Right renal cortex interstitium (tissue), 3 donors: ENCODE measurements at places on chromosomes 7 and 10.

DNA sequence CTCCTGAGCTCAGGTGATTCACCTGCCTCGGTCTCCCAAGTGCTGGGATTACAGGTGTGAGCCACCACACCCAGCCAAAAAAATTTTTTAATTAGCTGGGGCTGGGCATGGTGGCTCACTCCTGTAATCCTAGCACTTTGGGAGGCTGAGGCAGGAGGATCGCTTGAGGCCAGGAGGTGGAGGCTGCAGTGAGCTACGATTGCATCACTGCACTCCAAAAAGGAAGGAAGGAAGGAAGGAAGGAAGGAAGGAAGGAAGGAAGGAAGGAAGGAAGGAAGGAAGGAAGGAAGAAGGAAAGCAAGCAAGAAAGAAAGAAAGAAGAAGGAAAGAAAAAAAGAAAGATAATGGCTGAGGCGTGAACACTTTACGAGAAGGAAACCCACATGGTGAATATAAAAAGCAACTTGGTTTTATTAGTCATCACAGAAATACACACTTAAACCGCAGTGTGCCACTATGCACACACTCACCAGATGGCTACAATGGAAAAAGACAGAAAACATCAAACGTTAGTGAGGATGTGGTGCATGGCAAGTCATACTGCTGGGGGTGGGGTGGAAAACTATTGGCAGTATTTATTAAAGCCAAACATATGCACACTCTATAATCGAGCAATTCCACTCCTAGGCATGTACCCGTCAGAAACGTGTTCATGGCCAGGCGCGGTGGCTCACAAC is 4.4 kb upstream of the CCL26 start:
- DNase-seq: no peak

DNA sequence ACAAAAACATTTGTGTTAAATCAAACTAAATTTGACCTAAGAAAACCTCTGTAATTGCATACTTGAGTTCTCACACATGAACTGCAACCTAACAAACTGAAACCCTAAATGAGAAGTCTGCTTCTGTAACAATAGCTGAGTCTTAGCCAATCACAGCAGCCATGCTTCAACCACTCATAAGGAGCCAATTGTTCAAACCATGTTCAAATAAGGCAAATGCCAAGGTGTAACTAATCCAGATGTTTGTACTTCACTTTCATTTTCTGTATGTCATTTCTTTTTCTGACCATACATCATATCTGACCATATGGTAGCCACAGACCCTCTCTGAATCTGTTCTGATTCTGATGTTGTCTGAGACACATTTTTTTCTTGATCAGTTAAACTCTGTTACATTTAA is 47.5 kb upstream of the ANTXRL start:
- DNase-seq: no peak

GRCh38 chr7:45199506-45199905 is 41.9 kb downstream of the RAMP3 start:
- DNase-seq: no peak

GRCh38 chr7:139823959-139824521 is 5.0 kb upstream of the TBXAS1 start:
- DNase-seq: no peak

GRCh38 chr7:4684846-4685245 is 2.8 kb downstream of the FOXK1 start:
- DNase-seq: no peak

GRCh38 chr10:78972160-78972946 is 96.4 kb upstream of the ZMIZ1 start:
- DNase-seq: no peak

- no peak for DNase-seq
These were observed 457 bp downstream of the PLOD3 start for GRCh38 chr7:101216860-101217387.

GRCh38 chr10:15462253-15462897 is 91.3 kb upstream of the FAM171A1 start:
- DNase-seq: no peak

DNA sequence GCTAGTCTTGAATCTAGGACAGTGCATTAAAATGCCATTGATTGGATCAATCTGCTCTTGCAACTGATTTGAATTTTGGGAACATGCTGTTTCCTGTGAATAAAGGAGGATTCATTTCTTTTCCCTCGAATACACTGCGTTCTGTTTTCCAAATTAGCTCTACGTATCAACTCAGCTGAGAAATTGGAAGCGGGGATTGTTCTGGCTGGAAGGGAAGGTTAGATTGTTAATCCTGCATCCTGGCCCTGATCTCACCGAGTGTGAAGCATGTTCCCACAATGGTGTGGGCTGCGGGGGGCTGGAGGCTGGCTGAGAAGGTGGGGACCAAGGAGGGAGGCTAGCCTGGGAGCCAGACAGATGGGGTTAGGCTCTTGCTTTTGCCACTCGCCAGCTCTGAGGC is 17.6 kb downstream of the HTRA1 start:
- no peak for DNase-seq

- DNase-seq: no peak
These were observed 78.3 kb upstream of the SLC26A5 start for GRCh38 chr7:103524042-103524907.

- DNase-seq: no peak
These were observed 162.4 kb upstream of the MDFIC start for GRCh38 chr7:114759347-114760062.

GRCh38 chr10:60208676-60209269 is 180.9 kb downstream of the ANK3 start:
- no peak for DNase-seq

- DNase-seq: no peak
These were observed 1.7 kb upstream of the LDB1 start for GRCh38 chr10:102121739-102122372.

- no peak for DNase-seq
These were observed 28.0 kb downstream of the PRSS2 start for GRCh38 chr7:142798451-142799436.

GRCh38 chr10:32956365-32957197 is 1.4 kb downstream of the ITGB1 start:
- DNase-seq: no peak

DNA sequence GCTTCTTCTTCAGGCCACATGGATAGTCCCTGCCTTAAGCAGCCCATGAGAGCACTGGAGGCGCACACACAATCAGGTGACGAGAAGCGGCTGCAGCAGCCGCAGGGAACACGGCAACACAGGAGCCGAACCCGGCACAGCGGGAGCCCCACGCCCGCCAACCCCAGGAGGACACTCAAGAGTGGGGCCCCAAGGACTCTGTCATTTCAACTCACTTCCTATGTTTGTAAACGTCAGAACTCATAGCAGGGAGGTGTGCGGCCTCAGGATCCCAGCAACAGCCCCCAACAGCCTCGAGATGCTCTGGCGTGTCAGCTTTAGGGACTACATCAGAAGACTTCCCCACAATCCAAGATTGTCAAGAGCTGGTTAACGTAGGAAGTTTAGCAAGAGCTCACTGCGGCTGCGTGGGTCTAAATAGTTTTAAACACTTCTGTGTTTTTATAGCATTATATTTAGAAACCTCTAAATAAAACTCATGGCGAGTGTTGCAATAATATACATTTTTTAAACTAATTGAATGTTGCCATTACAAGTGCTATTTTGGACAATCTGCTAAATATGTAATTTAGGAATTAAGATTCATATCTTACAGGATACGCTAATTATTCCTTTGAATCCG is 123.4 kb downstream of the MAD1L1 start:
- no peak for DNase-seq

DNA sequence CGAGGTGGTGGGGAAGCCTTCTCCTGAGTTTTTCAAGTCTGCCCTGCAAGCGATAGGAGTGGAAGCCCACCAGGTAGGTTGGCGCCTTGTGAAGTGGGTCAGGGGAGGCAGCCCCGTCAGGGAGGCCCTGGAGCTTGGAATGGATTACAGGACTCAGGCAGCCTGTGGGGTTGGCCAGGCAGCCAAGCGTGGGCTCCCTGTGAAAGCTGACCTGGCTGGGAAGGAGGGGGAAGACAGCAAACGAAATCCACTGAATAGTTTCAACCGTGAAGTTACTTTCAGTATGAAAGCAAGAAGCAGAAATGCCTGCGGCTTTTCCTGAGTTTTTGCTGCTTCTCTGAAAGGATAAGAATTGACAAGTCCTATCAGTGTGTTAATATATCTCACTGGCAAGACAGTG is 36.4 kb downstream of the LHPP start:
- DNase-seq: peak; percentile 60

DNA sequence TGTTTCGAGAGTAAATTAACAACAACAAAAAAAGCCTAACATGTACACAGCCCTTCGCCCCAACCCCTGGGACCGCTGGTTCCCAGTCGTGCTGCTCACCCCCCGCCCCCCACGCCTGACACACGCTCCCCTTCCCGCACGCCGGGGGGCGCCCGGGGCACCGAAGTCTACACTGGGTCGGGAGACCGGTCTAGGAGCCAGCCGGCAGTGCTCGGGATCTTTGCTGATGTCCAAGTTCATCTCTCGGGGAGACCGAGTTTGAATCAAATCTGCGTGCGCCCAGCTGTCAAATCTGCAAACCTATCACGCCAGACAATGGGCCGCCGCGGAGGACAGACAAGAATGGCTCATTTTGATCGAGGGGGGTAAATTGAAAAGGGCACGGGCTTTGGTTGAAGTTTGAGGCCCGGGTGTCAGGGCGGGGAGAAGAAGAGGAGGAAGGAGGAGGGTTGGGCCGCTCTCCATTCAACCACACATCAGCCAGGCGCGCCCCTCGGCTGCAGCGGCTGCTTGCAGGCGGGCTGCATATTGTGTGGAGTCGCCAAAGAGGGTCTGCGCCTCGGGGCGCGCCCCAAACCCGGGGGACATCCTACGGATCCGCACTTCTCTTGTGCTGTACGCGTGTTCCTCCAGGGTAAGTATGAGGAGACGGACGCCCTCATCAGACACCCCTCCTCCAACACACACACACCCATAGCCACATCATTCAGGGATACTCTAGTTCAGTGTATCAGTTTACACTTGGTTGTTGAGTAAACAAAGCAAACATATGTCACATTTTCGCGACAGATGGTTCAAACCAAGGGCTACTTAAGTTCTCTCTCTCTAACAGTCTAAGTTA is 1.3 kb upstream of the GFRA1 start:
- no peak for DNase-seq

DNA sequence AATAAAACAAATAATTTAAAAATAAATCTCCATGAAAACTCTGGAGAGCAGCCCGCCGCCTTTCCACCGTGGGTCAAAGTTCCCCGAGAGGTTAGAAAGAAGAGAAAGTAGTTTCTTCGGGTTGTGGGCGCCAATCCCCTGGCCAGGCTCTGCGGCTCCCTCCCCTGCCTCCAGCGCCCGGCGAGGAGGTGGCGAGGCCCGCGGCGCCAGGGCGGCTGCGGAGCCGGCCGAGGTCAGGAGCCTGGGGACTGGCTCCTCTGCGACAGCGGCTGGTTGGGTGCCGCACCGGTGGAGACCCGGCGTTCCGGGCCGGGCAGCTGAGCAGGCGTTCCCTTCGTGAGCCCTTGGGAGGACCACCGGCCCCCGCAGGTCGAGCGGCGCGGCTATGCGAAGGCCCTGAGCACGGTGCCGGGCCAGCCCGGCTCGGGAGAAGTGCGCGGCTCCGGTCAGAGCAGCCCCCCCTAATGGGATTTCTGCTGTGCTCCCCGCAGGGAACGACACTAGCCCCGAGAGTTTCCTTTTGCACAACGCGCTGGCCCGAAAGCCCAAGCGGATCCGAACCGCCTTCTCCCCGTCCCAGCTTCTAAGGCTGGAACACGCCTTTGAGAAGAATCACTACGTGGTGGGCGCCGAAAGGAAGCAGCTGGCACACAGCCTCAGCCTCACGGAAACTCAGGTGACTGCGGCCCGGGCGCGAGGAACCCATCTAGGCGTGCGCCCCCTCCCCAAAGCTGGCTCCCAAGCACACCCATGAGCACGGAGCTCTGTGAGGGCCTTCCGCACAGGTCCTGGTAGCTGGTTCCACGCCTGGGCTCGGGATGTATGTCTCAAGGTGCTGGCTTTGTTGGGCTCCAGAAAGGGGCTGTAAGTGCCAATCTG is 2.8 kb downstream of the EMX2 start:
- DNase-seq: no peak
